Activated naive CD8-positive, alpha-beta T cell treated with anti-CD3 and anti-CD28 coated beads for 36 hours (primary cell): ENCODE measurements at places on chromosomes 5 and 9. TPM values are rescaled to one million over a fixed set of nuclear protein-coding genes. Genes with fewer than 3 reads are reported as not detected.

The FAM151B gene
- total RNA-seq = 0.30 TPM

The CCL27 gene
- not detected for total RNA-seq

The SLC6A7 gene
- total RNA-seq = not detected

The GRXCR2 gene
- total RNA-seq = not detected

The OR2Y1 gene
- not detected for total RNA-seq

DNA sequence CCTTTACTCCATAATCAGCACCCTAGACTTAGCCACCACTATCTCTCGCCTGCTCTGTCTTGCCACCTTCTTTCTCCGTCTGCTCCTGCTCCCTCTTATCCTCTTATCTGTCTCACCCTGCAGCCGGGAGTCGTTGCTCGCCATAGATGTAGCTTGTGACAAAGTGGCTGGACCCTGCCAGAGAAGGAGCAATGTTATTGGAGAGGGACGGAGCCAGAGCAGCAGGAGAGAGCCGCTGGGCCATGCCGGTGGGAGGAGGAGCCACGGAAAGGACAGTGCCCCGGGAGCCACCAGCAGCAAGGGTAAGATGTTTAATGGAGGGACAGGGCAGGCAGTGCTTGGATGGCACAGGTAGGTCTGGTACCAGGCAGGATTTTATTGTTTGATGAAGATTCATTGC lies 137.3 kb downstream of the SEC61B start:
- no peak for DNase-seq

GRCh38 chr9:71716138-71716909 lies 52.0 kb downstream of the CEMIP2 start:
- DNase-seq = no peak

DNA sequence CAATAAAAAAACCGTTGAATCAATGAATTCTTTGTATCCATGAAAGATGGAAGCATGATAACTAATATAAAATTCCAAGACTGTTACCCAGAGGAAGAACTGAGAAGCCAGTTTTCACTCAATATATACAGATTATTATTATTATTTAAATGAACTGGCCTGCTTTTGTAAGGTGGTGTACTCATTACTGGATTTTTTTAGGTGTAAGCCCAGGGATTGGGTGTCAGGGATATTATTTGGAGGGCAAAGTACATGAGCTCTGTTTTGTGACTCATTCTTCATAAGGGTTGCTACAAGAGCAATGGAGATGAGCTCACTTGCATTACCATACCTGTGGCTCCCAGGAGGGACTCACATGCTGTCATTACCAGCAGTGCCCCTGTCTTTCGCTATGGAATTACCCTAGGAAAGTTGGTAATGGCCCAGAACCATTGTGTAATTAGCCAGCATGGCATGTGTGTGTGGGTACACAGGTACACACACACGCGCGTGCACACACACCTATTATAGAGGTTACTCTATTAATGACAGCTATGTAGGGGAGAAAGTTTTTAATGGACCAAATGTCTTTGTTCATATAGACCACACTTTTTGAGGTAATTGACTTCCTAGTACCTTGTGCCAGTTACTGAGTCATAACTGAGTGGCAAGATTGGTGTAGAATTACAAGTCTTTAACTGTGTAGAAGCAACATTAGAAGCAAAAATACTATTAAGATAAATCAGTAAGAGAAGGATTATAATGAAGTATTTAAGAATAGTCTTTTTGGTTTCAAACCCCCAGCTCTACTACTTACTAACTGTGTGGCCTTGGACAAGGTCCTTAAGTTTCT lies 143.4 kb downstream of the GDNF start:
- DNase-seq = no peak

- no peak for DNase-seq
Measured at GRCh38 chr5:16603295-16603694, 13.5 kb downstream of the RETREG1 start.

- DNase-seq = no peak
Measured at GRCh38 chr5:135433681-135434426, 13.3 kb downstream of the DCANP1 start.

DNA sequence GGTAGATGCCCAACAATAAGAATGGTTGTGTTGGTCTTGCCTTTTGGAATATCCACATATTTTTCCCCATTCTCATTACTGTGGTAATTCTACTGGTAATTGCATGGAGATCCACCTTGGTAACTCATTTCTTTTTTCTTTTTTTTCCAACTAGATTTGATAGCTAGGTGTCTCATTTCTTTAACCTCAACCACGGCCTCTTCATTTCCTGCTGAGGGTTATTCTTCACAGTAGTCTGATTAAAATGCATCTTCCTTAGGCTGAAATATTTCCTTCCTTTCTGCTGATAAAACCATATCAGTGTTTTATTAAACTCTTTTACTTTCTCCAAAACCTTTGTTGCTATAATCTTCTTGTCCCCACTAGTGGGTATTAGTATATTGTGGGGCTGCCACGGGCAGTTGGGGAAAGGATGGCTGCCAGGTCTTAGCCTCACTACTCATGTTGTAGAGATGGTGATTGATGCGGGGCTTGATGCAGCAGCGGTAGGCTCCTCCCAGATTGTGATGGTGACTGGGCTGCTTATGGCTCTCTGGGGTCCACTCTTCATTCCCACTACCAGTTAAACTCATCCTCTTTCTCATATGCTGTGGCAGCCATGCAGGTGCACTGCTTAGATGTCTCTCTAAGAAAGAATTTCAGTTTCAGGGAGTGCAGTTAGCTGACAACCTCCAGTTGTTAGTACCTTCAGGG lies 35.9 kb downstream of the KIF2A start:
- DNase-seq = no peak

GRCh38 chr9:120153258-120153657 lies 426.7 kb downstream of the CDK5RAP2 start:
- DNase-seq = no peak

DNA sequence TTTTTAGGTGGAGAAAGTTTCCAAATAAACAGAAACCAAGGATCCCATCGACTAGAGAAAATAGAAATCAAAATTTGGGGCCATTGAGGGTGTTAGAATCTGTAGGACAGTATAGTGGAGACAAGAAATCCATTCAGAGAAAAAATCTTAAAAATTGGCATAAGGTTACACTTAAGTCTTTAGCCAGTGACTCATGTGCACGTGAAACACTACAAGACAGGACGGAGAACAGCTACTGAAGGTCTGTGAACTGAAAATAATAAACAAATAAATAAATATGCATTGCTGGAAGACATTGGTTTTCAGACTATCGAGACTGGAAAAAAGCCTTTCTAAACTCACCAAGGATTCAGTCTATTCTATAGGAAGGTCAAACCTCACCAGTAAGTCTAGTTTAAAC lies 1955.5 kb downstream of the MAT2B start:
- no peak for DNase-seq

DNA sequence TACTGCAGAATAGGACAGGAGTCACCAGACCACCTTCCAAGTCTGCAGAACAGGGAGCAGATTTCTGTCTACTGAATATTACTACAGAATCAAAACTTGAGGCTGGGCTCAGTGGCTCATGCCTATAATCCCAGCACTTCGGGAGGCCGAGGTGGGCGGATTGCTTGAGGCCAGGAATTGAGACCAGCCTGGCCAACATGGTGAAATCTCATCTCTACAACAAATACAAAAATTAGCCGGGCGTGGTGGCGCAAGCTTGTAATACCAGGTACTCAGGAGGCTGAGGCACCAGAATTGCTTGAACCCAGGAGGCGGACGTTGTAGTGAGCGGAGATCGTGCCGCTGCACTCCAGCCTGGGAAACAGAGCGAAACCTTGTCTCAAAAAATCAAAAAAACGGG lies 710.8 kb upstream of the WWC1 start:
- DNase-seq = no peak

DNA sequence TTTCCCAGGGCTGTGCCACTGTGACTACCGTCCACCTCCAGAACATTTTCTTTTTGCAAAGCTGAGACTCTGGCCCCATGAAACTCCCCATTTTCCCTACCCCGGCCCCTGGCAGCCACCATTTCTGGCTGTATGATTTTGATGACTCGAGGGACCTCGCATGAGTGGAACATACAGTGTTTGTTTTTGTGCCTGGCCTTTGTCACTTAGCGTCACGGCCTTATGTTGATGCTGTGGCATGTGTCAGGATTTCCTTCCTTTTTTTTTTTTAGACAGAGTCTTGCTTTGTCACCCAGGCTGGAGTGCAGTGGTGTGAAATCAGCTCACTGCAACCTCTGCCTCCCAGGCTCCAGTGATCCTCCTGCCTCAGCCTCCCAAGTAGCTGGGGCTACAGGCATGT lies 42.7 kb downstream of the ASS1 start:
- no peak for DNase-seq

DNA sequence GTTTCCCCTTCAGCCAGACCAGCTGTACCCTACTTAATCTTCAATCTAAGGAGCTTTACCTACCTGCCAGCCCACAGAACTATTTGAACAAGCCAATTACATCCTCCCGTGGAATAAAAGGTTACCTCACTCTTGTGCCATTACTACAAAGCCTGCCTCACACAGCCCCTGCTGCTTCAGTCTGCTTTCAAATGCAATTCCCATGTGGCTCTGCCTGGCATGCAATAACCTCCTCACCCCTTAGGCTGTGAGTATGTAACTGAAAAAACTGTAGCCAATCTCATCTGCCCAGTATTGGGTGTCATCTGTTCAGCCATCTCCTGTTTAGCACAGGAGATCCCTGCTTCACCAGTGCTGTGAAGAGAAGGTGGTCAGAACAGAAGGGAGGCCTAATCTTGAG lies 6.1 kb upstream of the GCNT1 start:
- DNase-seq = no peak

- DNase-seq = no peak
Measured at GRCh38 chr9:120942186-120943001, 15.8 kb upstream of the TRAF1 start.

DNA sequence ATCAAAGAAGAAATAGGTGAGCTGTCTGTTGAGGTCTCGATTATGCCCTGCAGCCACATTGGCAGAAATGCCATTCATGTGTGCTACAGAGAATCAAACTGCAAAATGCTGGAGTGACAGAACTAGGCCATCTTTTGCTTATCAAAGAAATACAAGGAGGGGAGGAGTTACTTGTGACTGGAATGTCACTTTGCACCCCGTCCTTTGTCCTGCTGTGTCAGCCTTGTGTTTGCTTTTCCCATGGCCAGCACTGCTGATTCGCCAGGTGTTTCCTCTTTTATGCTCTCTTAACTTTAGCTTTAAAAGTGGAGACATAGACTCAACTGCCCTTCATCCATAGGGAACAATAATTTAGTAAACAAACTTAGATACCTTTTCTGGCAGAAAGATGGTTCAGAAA lies 54.3 kb downstream of the SLC46A2 start:
- DNase-seq = no peak
